ENCODE measurements at places on chromosomes 12 and 14. TPM values are rescaled to one million over a fixed set of nuclear protein-coding genes. Genes with fewer than 3 reads are reported as not detected.

Gene GRIP1
- 122 TPM for total RNA-seq

Gene CCDC196
- total RNA-seq, result not detected

Gene MYRFL
- 0.82 TPM for total RNA-seq

Gene LDHB
- 495 TPM for total RNA-seq

Gene EML5
- total RNA-seq, result 32.6 TPM

Gene LRP1
- 63.2 TPM for total RNA-seq

Gene SAMD4A
- total RNA-seq, result 8.2 TPM

Gene REM2
- total RNA-seq, result 2.4 TPM

Gene ACSM4
- total RNA-seq, result not detected

Gene DDX11
- 8.2 TPM for total RNA-seq

Gene TIMM9
- 23.2 TPM for total RNA-seq

Gene FGD4
- 81.9 TPM for total RNA-seq

Gene CDC42BPB
- 64.0 TPM for total RNA-seq

Gene DDN
- 14.7 TPM for total RNA-seq

Gene TGM1
- total RNA-seq, result 0.82 TPM

Gene GCH1
- 1.6 TPM for total RNA-seq
